ENCODE measurements at places on chromosomes 6 and 20.

DNA sequence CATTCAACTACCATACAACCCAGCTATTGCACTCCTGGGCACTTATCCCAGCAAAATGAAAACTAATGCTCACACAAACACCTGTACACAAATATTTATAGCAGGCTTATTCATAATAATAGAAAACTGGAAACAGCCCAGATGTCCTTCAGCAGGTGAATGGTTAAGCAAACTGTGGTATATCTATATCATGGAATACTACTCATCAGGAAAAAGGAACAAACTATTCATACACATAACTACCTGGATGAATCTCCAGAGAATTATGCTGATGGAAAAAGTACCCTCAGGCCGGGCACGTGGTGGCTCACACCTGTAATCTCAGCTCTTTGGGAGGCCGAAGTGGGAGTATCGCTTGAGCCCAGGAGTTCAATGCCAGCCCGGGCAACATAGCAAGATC, 3.8 kb upstream of the BLTP3A start:
- DNase-seq, result no peak

GRCh38 chr6:42403831-42404230, 47.9 kb downstream of the TRERF1 start:
- no peak for DNase-seq

GRCh38 chr20:64053841-64054661, 4.6 kb upstream of the SOX18 start:
- DNase-seq, result no peak

DNA sequence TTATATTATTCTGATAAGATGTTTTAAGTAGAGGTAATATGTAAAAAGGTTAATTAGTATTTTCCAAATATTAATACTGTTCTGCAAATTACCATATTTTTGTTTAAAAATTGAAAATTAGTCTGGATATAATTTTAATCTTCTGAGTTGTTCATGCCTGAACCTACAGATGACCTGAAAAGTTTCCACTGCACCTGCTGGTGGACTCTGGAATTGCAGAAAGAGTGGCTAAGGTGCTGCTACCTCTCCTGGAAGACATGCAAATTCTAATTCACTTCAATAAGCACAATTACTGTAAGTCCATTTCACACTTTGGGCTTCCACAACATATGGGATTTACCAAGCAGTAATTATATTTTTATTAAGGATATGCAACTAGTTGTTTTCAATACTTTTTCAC, 77.7 kb upstream of the OLIG3 start:
- DNase-seq, result peak; percentile 24

- no peak for DNase-seq
Observed at GRCh38 chr6:158066136-158066781, 84.6 kb downstream of the SYNJ2 start.

DNA sequence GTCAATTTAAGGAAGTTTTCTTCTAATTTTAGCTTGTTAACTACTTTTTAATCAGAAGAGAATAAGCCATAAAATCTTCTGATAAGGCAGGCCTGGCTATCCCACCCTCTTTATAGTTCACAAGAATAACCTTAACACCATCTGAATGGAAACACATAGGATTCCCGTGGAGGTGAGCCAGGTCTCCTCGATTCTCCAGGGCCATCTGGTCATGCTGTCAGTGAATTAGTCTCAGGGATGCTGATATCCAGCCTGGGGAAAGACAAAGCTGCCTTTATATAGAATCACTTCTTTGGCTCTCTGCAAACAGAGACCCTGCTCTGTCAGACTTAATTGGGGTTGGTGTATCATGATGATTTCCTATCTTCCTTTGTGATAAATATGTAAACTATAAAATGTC, 30.1 kb upstream of the TAGAP start:
- no peak for DNase-seq

DNA sequence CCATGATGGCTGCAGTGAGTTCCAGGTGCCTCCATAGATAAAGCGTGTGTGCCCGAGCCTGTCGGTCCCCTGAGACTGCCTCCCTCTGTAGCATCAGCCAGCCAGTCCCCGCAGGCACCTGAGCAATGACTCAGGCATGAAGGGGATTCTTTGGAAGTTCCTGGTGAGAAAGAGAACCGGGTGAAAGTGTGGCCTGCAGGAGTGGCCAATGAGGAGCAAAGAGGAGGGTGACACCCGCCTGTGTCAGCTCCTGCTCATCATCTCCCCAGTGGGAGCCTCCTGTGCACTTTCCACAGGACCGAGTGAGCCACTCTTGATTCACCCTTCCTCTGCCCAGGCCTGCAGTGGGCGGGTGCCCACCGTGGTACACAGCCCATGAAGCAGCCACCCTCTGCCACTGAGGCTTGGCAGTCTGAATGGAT, 71.2 kb upstream of the PTPN1 start:
- DNase-seq, result no peak

DNA sequence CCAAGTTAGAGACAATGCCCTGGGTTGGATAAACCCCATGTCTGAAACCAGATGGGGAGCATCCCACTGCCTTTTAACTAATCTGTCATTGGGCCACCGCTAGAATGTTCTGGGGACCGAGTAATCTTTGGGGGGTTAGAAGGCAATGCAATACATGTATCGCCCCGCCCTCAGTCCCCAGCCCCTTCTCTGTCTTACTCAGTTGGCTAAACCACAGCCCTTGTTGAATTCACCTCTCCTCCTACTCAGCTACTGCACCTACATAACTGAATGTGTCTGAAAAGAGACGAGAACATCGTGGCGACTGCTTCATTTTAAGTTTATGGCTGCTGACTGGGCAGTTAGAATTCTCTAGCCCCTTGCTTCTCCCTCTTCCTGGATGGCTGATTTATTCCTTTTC, 15.1 kb upstream of the CCR6 start:
- no peak for DNase-seq
